Heart left ventricle (tissue), 16 donors: ENCODE measurements at places on chromosomes 4 and X.

DNA sequence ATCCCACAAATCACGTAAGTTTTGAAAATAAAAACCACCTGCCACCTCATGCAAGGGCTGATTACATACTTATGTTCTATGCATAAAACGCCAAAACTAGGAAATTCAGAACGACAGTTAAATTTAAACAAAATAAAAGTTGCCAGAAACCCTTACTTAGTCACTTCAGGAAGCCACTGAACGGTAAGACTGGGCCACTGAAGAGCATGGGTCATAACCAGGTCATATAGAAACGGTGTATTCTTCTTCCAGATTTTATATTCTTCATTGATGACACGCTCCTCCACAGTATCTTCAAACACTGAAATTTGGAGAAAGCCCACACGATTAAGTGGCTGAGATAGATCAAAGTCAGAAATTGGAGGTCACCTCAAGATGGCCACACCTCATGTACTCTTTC lies 1.2 kb downstream of the RBBP7 start:
- DNase-seq: no peak

- no peak for DNase-seq
These were observed 548.4 kb downstream of the KLHL13 start for GRCh38 chrX:117568238-117568637.

DNA sequence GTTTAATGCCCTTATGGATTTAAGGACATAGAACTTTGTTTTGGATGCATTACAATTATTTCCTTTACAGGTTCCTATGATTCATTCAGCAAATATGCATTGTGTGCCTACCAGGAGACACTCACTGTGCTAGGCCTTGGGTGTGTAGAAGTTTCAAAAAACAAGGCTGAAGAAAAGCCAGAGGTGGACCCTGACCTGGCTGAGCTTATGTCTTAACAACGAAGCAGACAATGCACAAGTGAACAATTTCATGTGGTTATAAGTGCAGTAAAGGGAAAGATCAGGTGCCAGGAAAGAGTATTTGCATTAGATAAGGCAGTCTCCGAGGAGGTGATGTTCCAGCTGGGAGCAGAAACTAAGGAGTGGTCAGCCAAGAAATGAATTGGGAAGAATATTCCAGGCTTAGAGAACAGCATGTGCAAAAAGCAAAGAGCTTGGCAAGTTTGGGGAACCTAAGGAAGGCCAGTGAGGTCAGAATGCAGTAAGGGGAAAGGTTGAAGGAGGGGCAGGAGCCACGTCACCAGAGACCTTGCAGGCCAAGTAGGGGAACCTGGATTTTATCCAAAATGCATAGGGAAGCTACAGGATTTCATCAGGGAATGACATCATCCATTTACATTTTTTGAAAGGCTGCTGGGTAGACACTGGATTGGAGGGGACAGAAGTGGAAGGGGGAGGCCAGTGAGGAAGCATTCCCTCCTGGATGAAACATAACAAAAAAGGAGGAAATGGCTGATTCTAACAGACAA lies 193.6 kb downstream of the SOWAHB start:
- DNase-seq: no peak

DNA sequence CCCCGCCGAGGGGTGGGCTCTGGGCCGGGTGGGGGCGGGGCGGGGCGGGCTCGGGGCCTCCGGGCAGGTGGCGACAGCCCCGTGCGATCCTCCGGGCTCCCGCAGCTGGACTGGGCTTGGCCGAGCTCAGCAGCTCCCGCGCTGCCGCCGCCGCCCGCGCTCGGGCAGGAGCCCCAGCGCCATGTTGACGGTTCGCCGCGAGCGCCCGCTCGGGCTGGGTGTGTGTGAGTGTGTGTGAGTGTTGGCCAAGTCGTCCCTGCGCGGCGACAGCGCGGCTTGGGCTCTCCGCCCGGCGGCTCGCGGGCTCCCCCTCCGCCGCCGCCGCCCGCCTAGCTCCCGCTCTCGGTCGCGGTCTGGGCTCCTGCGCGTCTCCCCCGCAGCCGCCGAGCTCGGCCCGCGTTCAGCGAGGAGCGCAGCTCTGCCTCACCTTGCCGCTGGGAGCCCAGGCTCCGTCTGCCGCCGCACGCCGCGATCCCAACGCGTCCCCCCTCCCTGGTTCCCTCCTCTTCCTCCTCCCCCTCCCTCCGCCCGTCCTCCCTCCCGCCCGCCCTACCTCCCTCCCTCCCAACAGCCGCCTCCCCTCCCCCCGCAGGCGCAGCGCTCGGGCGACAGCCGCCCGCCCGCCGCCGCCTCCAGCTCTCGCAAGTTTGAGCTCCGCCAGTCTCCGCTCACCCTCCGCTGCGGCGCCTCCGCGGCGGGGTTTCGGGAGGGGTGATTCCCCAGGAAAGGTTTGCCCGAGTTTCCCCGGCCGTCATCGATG lies at the start of gene BCOR:
TSS of gene BCOR (minus strand) at position 455 of the 760 bp plus-strand sequence. CDS start 20,029 bp downstream, outside the sequence.
- peak; percentile 86 for DNase-seq
